RPMI7951 (cell line): ENCODE measurements at places on chromosomes 12 and 14. TPM values are rescaled to one million over a fixed set of nuclear protein-coding genes. Genes with fewer than 3 reads are reported as not detected.

GRCh38 chr12:85755760-85756159 lies 80.4 kb downstream of the RASSF9 start:
- no peak for DNase-seq

- DNase-seq: no peak
These were observed 67.7 kb upstream of the CPM start for GRCh38 chr12:69000540-69001243.

- no peak for DNase-seq
These were observed 50.9 kb upstream of the DIP2B start for GRCh38 chr12:50453872-50454271.

DNA sequence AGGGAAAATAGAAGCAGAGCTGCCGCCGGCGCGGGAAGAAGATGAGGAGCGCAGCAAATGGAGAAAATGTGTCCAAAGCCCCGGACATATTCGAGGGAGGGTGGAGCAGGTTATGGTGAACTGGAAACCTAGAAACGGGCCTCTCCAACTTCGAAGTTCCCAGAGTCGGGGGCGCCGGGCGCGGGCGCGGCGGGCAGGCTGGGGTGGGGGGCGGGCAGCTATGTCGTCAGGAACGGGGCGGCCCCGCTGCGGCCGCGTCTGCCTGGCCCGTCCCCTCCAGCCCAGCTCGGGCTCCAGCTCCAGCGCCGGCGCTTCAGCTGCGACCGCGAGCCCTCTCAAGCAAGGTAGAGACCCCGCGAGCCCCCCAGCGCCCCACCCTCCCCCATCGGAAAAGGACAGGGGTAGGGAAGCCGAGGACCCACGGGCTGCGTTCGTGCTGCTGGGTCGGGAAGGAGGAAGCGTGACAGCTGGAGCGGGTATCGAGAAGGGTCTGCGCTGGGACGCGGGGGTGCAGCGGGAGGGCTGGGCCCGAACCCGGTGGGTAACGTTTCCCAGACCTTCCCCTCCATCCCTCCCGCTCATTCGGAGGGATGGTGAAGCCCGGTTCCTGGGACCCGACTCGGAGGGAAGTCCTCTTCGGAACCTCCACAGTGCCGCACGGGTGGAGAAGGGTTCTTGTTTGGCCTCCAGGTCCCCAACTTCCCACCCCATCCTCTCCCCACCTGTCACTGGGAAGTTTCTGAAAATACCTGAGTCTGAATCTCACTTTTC lies 1.0 kb downstream of the DGKA start:
- DNase-seq: peak; percentile 40

Gene HSPA2
- 10.0 and 11.2 TPM in 2 replicates for total RNA-seq

Gene P2RX2
- total RNA-seq: not detected in 2 replicates

- no peak for DNase-seq
These were observed 12.3 kb downstream of the NINJ2 start for GRCh38 chr12:650983-651382.

DNA sequence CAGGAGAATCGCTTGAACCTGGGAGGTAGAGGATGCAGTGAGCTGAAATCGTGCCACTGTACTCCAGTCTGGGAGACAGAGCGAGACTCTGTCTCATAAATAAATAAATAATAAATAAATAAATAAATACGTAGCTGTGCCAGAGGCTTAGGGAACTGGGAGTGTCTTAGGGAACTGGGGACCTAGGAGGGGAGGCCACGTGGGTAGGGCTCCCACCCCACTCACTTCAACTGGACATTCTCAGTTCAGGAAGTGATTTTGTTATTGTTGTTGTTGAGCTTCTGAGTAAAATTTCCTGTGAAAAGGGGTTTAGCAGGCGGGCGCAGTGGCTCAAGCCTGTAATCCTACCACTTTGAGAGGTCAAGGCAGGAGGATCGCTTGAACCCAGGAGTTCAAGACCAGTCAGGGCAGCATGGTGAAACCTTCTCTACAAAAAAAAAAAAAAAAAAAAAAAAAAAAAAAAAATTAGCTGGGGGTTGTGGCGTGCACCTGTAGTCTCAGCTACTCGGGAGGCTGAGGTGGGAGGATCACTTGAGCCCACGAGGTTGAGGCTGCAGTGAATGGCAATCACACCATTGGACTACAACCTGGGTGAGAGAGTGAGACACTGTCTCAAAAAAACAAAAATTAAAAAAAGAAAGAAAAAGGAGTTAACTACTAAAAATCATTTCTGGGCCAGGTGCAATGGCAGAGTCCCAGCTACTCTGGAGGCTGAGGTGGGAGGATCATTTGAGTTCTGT lies 19.0 kb upstream of the ANKRD9 start:
- no peak for DNase-seq

GRCh38 chr12:31504625-31505222 lies 86.2 kb downstream of the DENND5B start:
- DNase-seq: no peak

- no peak for DNase-seq
These were observed 32.3 kb downstream of the CDKN1B start for GRCh38 chr12:12749433-12749832.
